ENCODE measurements at places on chromosomes 11 and 22. TPM values are rescaled to one million over a fixed set of nuclear protein-coding genes. Genes with fewer than 3 reads are reported as not detected.

CEP126 gene
- total RNA-seq = 2.4 TPM

ENTHD1 gene
- 0.47 TPM for total RNA-seq

C11orf86 gene
- not detected for total RNA-seq

MRGPRX2 gene
- total RNA-seq = not detected

NCAM1 gene
- total RNA-seq = not detected

GRCh38 chr11:12100429-12100828 lies 10.0 kb upstream of the MICAL2 start:
- H3K4me3 ChIP-seq = no peak overlapping the region
- H3K27me3 ChIP-seq = no peaks in the 10 kb centered on the region
- H3K4me1 ChIP-seq = no peaks in the 10 kb centered on the region

DNA sequence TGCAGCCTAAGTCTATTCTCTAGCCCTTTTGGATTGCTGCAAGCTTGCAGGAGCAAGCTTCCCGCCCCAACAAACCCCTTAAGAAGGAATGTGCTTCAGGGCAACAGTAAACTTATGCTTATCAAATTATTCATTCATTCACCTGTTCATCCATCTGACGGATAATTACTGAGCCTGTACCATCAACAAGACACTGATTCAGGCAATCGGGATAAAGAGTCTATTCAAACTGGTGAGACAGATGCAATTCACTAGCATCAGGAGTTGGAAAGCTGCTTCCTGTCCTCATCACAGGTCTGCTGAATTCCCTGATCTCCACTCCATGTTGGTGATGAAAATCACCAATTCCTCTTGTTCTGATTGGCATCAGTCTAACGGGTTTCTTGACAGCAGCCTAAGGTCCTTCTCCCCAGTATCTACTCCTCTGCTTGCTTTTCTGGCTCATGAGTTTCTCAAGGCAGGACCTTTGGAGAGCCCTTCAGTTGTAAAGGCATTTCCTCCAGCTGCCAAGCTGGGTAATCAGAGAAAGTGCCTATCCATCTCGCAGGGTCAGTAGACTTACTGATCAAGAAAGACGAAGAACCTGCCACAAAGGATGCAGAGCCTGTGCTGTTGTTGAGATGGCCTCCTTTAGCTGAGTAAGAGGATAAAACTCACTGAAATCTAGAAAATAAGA lies 429.0 kb upstream of the SYN3 start:
- no peaks in the 10 kb centered on the region for H3K27me3 ChIP-seq
- H3K4me1 ChIP-seq = no peaks in the 10 kb centered on the region
- no peak overlapping the region for H3K27ac ChIP-seq
- DNase-seq = no peak
- H3K36me3 ChIP-seq = no peaks in the 10 kb centered on the region

DNA sequence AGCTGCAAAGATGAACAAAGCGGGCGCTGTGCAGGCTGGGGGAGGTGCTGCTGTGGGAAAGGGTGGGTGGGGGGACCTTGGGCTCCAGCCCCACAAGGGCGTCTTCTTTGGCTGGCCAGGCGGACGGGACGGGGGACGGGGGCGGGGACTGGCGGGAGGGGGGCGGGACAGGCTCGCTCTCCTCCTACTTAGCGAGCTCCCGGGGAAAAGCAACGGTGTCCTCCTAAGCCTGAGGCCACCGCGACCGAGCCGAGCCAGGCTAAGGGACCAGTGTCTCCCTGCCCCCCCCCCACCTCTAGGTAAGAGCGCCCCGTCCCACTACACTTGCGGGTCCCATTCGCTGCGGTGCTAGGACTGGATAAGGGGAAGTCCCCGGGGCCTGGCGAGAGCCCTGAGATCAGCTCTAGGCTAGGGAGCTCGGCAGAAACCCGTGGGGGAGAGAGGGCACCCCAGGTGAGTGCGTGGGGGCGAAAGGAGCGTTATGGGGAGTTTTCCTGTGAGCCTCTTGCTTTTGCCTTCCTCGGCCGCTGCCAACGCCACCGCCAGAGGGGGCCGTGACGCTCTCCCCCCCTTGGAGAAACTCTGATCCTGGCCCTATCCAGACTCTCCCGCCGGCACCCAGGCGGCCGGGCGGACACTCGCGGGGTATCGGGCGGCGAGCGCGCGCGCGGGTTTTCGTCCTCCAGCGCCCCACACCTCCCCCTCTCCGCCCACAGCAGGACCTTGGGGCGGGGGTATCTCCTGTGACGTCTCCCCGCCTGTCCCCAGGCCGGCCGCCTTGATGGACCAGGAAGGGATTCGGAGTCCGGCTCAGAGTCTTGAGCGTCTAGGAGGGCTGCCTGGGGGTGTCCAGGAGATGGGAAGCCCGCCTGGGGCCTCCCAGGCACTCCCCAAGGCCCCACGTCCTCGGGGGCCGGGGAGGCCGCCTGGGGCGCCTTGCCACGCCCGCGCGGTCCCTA lies at the start of gene PHLDB1:
PHLDB1 (plus strand) TSS at position 215 of the 959 bp plus-strand sequence. CDS start 6,222 bp downstream, outside the sequence.
- peaks cover 4% of the 10 kb centered on the region for H3K36me3 ChIP-seq
- H3K4me3 ChIP-seq = peak within 1 kb of the TSS; percentile 23
- H3K27me3 ChIP-seq = no peaks in the 10 kb centered on the region
- H3K4me1 ChIP-seq = peaks cover 24% of the 10 kb centered on the region
- H3K27ac ChIP-seq = peak within 1 kb of the TSS; percentile 67

DNA sequence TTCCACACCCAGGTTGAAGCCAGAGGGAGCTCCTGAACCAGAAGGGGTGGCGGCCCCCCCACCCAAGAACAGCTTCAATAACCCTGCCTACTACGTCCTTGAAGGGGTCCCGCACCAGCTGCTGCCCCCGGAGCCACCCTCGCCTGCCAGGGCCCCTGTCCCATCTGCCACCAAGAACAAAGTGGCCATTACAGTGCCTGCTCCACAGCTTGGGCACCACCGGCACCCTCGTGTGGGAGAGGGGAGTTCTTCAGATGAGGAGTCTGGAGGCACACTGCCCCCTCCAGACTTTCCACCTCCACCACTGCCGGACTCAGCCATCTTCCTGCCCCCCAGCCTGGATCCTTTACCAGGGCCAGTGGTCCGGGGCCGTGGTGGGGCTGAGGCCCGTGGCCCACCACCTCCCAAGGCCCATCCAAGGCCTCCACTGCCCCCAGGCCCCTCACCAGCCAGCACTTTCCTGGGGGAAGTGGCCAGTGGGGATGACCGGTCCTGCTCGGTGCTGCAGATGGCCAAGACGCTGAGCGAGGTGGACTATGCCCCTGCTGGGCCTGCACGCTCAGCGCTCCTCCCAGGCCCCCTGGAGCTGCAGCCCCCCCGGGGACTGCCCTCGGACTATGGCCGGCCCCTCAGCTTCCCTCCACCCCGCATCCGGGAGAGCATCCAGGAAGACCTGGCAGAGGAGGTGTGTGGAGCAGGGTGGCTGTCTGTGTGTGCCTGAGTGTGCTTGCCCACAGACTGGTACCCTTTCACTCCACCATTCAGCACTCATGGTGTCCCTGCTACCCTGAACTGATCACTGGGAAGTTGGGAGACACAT lies 6.7 kb downstream of the PHOX2A start:
- DNase-seq = no peak
- no peak overlapping the region for H3K4me3 ChIP-seq
- peaks cover 18% of the 10 kb centered on the region for H3K4me1 ChIP-seq
- H3K36me3 ChIP-seq = peaks cover 25% of the 10 kb centered on the region
- H3K27me3 ChIP-seq = peaks cover 16% of the 10 kb centered on the region

GRCh38 chr11:2643746-2644145 lies 56.0 kb downstream of the KCNQ1OT1 start:
- DNase-seq = no peak
- H3K4me3 ChIP-seq = no peak overlapping the region
- no peaks in the 10 kb centered on the region for H3K4me1 ChIP-seq
- H3K27me3 ChIP-seq = no peaks in the 10 kb centered on the region
- no peaks in the 10 kb centered on the region for H3K36me3 ChIP-seq

DNA sequence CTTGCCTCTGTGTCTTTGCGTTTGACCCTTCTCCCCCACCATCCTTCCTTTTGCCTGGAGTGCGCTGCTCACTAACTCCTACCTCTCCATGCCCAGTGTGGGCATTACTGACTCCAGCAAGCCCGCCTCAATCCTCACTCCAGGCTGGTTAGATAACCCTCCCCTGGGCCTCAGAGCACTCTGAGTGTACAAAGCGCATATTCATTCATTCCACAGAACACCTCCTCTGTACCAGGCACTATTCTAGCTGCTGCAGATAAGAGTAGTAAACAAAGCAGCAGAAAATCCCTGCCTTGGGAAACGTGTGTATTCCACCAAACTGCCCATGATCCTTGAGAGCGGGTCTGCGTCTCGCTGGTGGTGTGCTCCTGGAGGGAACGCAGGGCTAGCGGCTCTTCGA lies 3.2 kb downstream of the SLC22A8 start:
- DNase-seq = no peak
- no peaks in the 10 kb centered on the region for H3K27me3 ChIP-seq
- no peaks in the 10 kb centered on the region for H3K4me1 ChIP-seq
- H3K4me3 ChIP-seq = no peak overlapping the region
- no peak overlapping the region for H3K27ac ChIP-seq

DNA sequence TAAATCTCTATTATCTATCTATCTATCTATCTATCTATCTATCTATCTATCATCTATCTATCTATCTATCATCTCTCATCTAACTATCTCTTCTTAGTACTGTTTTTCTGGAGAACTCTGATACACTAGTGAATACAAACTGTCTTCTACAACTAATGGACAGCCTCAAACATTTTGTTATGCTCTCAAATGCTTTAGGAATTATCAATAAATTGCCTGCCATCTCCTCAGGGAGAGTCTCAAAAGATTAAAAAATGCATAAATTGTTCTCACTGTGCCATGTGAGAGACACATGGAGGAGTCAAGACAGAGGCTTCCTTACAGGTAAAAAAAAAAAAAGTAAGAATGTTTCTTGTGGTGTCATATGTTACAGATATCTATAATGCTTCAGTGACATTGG lies at the start of gene OR8K3:
OR8K3 (plus strand) TSS at position 301 of the 400 bp plus-strand sequence. CDS start 3,163 bp downstream, outside the sequence.
- H3K4me1 ChIP-seq = no peaks in the 10 kb centered on the region
- H3K4me3 ChIP-seq = no peak within 1 kb of the TSS
- H3K36me3 ChIP-seq = no peaks in the 10 kb centered on the region

GRCh38 chr11:82718307-82718706 lies 15.4 kb downstream of the FAM181B start:
- no peak for DNase-seq
- H3K36me3 ChIP-seq = no peaks in the 10 kb centered on the region
- H3K27me3 ChIP-seq = no peaks in the 10 kb centered on the region
- H3K4me3 ChIP-seq = no peak overlapping the region
- H3K27ac ChIP-seq = no peak overlapping the region

- H3K4me1 ChIP-seq = no peaks in the 10 kb centered on the region
- no peak overlapping the region for H3K27ac ChIP-seq
Measured at GRCh38 chr11:116527180-116527991, 245.4 kb downstream of the BUD13 start.

Data from CD4-positive, alpha-beta memory T cell (primary cell).